Smooth muscle cell of the pulmonary artery (primary cell): ENCODE measurements at places on chromosomes 11 and 22. TPM values are rescaled to one million over a fixed set of nuclear protein-coding genes. Genes with fewer than 3 reads are reported as not detected.

Gene NELL1
- not detected in 2 replicates for total RNA-seq

Gene CELSR1
- total RNA-seq = 2.0 and 14.1 TPM in 2 replicates

Gene BIRC3
- total RNA-seq = 0.91 and 2.5 TPM in 2 replicates

Gene UBQLNL
- 0.23 and 0.33 TPM in 2 replicates for total RNA-seq

Gene TST
- total RNA-seq = 16.2 and 19.1 TPM in 2 replicates

Gene LRRC32
- 45.1 and 144 TPM in 2 replicates for total RNA-seq

Gene C11orf87
- 0.20 and 1.9 TPM in 2 replicates for total RNA-seq

Gene CHRNA10
- 0.79 and 1.1 TPM in 2 replicates for total RNA-seq

Gene CREB3L1
- total RNA-seq = 45.2 and 45.6 TPM in 2 replicates

Gene FREY1
- 1.5 and 1.6 TPM in 2 replicates for total RNA-seq

Gene OR52L1
- not detected in 2 replicates for total RNA-seq

Gene GLYATL1
- 0.13 and 0.26 TPM in 2 replicates for total RNA-seq

Gene CHADL
- 1.1 and 1.2 TPM in 2 replicates for total RNA-seq

Gene PGA5
- 0.65 TPM in 1 of 2 replicates, not detected in the other for total RNA-seq

Gene DTX4
- total RNA-seq = 0.79 and 3.8 TPM in 2 replicates

Gene WNT11
- 0.52 TPM in 1 of 2 replicates, not detected in the other for total RNA-seq

Gene DSCAML1
- total RNA-seq = not detected in 2 replicates

Gene FXYD2
- total RNA-seq = not detected in 2 replicates

Gene OR5M11
- not detected in 2 replicates for total RNA-seq

Gene OR5A1
- total RNA-seq = not detected in 2 replicates

Gene ST14
- 0.07 TPM in 1 of 2 replicates, not detected in the other for total RNA-seq

Gene PNPLA2
- total RNA-seq = 35.1 and 43.5 TPM in 2 replicates

Gene DDX10
- 17.9 and 27.1 TPM in 2 replicates for total RNA-seq

Gene CNGA4
- total RNA-seq = 0.07 and 0.17 TPM in 2 replicates

Gene MMP7
- not detected in 2 replicates for total RNA-seq

Gene TECTA
- total RNA-seq = 0.43 and 0.46 TPM in 2 replicates

Gene SMC1B
- total RNA-seq = 0.07 TPM in 1 of 2 replicates, not detected in the other

Gene NLRP10
- 3.5 and 6.7 TPM in 2 replicates for total RNA-seq

Gene ADAMTS8
- 0.07 and 0.65 TPM in 2 replicates for total RNA-seq

Gene RFPL2
- not detected in 2 replicates for total RNA-seq

Gene DDX25
- not detected in 2 replicates for total RNA-seq

Gene PARVA
- total RNA-seq = 71.7 and 74.6 TPM in 2 replicates
